Stimulated activated CD4-positive, alpha-beta T cell treated with anti-CD3 and anti-CD28 coated beads, Interleukin-12 subunit alpha, Interleukin-12 subunit beta, amount 100 ng/mL, for 48 hours (primary cell): ENCODE measurements at places on chromosomes 7 and 10.

GRCh38 chr7:43671521-43671920 lies 57.8 kb downstream of the COA1 start:
- DNase-seq, result no peak

DNA sequence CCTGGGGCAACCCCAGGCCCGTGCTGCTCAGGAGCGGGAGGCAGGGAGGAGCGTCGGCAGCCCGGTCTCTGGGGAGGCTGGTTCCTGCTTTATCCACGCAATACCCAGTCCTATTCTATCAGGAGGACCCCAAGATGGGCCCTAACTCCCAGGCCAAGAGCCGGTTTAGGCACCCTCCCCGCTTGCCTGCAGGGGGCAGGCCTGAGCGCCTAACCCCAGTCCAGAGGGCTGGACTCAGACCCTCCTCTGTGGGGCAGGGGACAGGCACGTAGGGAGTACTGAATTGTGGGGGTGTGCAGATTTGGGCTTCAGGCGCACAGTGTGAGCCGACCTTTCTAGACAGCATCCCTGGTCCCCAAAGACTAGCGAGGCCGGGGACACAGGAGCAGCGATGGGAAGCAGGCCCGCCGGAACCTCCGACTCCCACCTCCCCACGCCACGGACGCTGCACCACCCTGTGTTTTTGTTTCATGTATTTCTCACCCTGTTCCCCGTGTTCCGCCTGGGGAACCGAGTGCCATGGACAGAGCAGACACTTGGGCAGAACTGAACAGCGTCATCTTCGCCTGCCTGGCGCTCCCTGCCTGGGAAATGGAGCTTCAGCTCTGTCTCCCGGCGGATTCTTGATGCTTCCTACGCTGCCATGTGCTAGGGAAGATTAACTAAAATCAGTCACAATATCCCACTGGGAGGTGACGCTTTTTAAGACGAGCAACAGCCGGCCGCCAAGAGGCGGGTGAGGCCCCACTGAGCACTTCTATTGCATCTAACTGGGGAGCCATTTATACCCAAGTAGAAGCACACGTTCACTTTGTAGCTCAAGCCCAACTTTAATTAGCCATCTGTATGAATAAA lies 5.3 kb downstream of the NUDT1 start:
- DNase-seq, result no peak

- no peak for DNase-seq
These were observed 56.3 kb downstream of the PDZD8 start for GRCh38 chr10:117318909-117319308.

DNA sequence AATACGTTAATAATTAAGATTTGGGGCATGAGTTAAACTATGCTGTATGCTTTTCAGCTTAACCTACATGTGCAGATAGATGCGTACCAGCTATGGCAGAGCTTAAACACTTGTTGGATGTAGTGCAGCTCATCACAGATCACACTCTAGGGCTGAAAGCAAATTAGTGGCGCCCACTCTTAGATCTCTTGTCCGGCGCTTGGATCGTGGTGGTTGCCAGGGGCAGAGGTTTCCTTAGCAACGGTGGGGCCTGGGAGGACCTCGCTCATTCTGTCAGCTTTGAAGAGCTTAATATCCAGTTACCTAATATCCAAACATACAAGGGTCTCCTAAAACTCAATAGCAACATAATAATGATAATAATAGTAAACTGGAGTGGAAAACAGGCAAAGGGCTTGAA lies 548.2 kb upstream of the PFKP start:
- DNase-seq, result no peak

DNA sequence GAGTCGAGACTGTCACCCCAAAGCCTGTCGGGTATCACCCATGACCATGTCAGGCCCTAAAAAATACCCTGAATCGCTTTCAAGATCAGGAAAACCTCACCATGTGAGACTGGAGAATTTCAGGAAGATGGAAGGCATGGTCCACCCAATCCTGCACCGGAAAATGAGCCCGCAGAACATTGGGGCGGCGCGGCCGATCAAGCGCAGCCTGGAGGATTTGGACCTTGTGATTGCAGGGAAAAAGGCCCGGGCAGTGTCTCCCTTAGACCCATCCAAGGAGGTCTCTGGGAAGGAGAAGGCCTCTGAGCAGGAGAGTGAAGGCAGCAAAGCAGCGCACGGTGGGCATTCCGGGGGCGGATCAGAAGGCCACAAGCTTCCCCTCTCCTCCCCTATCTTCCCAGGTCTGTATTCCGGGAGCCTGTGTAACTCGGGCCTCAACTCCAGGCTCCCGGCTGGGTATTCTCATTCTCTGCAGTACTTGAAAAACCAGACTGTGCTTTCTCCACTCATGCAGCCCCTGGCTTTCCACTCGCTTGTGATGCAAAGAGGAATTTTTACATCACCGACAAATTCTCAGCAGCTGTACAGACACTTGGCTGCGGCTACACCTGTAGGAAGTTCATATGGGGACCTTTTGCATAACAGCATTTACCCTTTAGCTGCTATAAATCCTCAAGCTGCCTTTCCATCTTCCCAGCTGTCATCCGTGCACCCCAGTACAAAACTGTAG lies 176.2 kb downstream of the RTKN2 start:
- no peak for DNase-seq

GRCh38 chr10:75935650-75936400 lies 504.4 kb downstream of the LRMDA start:
- DNase-seq, result no peak

- no peak for DNase-seq
These were observed 24.3 kb downstream of the GARS1 start for GRCh38 chr7:30618961-30619360.

GRCh38 chr7:74288034-74288881 lies 949 bp upstream of the CLIP2 start:
- DNase-seq, result no peak

GRCh38 chr10:51718804-51719291 lies 19.5 kb upstream of the CSTF2T start:
- no peak for DNase-seq

DNA sequence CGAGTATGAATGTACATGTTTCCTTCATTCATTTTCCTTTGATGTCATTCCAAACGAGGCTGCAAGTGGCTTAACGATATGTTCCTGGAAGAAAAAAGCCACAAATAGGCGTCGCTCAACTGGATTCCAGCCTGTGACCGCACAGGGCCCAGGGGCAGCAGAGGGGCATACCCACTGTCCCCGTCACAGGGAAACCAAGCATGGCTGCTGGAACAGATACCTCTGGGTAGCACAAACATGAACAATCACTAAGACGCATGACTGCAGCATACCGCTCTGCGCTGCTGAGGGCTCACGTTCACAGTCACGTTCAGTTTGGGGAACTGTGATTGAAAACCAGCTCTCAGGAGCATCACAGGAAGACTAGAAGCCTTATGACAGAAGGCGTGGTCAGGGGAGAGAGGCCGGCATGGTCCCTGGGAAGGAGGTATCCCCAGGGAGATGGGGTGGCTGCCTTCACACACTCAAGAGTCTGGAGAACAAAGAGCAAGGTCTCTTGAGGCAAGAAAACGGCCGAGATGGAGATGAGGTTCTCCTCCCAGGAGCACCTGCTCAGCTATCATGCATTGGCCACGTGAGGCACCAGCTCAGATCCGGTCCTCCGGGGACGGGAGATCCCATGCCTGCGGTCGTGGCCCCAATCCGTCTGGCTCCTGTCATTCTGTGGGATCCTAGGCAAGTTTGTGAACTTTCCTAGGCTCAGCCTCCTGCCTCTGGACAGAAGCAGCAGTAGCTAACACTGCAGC lies 213.6 kb downstream of the DIP2C start:
- DNase-seq, result no peak

DNA sequence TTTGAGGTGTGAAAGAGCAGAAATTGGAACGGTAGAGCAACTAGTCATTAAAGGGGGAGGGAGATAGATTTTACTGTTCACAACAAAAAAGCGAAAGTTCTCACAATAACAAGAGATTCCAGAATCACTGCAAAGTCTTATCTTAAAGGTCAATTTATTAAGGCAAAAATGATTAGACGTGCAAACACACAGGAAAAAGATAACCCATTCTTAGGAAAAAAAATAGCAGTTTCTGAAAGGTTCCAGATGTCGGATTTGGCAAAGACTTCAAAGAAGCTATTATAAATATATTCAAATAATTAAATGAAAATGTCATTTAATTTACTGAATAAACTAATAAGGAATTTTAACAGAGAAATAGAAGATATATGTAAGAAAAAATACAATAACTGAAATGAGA lies 70.8 kb upstream of the GNAI1 start:
- DNase-seq, result no peak

DNA sequence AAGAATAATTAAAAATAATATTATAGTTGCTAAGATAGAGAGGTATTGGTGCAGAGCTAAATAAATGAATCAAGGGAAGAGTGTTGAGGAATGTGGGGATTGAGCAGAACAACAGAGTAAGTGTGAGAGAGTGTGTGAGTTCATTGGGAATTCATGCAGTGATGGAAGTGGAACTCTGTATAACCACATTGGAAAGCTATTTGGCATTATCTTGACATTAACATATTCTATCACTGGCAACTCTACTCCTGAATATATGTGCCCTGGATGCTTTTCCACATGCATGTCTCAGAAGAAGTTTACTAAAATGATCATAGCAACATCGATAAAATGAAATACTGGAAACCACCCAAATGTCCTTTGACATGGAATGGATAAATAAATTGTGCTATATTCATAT lies 164.1 kb downstream of the SEMA3E start:
- no peak for DNase-seq

GRCh38 chr7:41197769-41198168 lies 505.1 kb downstream of the INHBA start:
- no peak for DNase-seq

- DNase-seq, result no peak
These were observed 422.1 kb downstream of the RPS24 start for GRCh38 chr10:78455811-78456210.

DNA sequence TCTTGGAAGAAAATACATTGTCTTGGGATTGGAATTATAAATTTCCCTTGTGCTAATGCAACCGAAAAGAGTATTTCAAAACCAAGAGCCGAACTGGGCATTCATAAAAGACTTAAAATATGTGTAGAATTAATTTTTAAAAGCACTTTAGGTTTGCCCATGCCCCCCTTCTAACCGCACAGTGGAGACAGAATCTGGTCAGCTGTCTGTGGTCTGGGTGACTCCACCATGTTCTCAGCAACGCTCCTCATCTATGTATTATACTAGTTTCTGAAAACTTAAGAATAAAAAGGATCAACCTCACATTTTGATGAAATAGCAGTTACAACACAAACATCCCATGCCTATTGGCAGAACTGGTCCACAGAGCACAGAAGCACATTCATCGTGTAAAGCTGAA lies 192.6 kb upstream of the C7orf33 start:
- no peak for DNase-seq

- no peak for DNase-seq
These were observed 29.7 kb downstream of the CCNY start for GRCh38 chr10:35365994-35366393.

DNA sequence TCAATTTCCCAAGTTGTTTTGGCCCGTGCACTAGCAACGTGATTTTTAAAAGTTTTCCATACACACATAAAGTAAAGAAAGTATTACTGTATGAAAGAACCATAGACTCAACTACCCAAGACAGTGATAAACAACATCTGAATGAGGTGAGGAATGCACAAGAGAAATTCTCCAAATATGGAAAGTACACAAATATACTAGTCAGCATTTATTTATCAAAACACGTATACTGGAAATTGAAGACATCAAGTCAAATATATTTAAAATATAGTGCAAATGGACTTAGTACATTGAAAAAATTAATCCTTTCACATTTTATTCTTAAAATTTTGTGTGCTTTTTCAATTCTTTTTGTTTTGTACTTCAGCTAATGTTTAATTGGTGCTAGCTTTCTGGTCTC lies 143.6 kb downstream of the ARL4A start:
- DNase-seq, result no peak

DNA sequence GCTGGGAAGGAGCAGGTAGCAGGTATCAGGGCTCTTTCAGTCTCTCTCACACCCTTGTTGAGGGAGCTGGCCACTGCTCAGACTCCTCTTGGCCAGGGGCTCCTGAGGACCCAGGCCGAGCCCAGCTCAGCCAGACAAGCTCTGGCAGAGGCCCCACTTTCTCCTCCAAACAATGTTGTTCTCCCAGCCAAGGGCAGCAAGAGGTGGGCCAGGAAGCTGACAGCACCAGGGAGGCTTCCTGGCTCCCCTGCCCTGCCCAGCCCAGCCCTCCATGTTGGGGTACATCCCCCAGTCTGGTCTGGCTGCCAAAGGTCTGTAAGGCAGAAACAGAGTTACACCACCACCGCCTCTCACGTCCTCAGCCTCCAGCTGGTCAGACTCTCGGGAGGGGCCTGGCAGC lies 33.9 kb upstream of the COL13A1 start:
- DNase-seq, result no peak

- DNase-seq, result no peak
These were observed 242.4 kb downstream of the KIAA1217 start for GRCh38 chr10:24451325-24451820.

- DNase-seq, result peak; percentile 28
These were observed 98.9 kb upstream of the ARHGAP21 start for GRCh38 chr10:24822590-24822989.

DNA sequence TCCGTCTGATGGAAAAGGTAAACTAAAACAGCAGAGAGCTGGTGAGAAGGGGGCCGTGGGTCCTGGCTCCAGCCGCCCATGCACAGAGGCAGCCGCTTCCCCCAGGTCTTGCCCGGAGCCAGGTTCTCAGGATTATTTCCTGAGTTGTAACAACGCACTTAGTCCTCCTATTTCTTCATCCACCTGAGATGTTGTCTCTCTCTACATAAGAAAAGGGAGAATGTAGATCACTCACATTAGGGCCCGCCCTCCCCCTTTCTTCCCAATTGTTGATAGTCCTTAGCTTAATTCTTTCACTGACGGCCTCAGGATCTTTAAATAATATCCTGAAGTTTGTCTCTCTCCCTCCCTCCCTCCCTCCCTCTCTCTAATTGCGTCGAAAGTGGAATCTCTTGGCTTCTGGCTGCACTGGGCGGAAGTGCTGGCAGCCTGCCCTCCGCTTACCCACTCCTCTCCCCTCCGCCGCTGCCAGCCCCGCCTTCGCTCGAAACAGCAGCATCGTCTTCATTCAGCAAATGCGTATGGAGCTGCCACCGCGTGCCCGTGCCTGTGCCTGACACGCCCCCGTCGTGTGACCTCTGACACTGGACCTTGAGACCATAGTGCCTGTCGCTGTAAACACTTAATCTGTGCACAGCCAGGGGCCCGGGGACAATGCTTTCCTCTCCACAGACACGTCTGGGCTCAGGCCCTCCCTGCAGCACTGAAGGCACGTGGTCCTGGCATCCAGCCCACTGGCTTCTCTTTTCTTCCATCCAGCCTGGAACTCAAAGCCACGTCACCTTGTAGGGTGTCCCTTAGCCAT lies 174.5 kb upstream of the PPP2R2D start:
- no peak for DNase-seq

GRCh38 chr7:70696201-70696754 lies 435.7 kb upstream of the GALNT17 start:
- DNase-seq, result no peak

DNA sequence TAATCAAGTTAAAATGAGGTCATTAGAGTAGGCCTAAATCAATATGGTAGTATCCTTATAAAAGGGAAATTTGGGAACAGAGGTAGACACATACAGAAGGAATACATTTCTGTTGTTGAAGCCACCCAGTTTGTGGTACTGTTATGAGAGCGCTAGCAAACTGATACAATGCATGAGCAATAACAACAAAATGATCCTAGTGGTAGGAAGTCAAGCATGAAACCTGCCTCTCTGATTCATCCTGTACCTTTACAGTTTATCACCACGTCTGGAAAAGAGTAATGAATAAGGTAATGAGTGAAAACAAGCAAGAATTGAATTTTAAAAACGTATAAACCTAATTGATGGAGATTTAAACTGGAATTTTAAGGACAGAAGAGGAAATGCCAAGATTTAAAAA lies 217.2 kb downstream of the PCLO start:
- DNase-seq, result no peak

GRCh38 chr10:132273966-132274365 lies 33.8 kb downstream of the STK32C start:
- DNase-seq, result no peak
